CD4-positive, alpha-beta T cell treated with Interleukin-15 for 1 hour (primary cell): ENCODE measurements at places on chromosomes 5 and 9.

GRCh38 chr9:82498541-82499317 is 510.2 kb downstream of the SPATA31D1 start:
- no peak for DNase-seq

- DNase-seq = no peak
Measured at GRCh38 chr5:154236536-154237375, 46.2 kb downstream of the GALNT10 start.

GRCh38 chr9:136551401-136552116 is 5.7 kb upstream of the NOTCH1 start:
- no peak for DNase-seq

DNA sequence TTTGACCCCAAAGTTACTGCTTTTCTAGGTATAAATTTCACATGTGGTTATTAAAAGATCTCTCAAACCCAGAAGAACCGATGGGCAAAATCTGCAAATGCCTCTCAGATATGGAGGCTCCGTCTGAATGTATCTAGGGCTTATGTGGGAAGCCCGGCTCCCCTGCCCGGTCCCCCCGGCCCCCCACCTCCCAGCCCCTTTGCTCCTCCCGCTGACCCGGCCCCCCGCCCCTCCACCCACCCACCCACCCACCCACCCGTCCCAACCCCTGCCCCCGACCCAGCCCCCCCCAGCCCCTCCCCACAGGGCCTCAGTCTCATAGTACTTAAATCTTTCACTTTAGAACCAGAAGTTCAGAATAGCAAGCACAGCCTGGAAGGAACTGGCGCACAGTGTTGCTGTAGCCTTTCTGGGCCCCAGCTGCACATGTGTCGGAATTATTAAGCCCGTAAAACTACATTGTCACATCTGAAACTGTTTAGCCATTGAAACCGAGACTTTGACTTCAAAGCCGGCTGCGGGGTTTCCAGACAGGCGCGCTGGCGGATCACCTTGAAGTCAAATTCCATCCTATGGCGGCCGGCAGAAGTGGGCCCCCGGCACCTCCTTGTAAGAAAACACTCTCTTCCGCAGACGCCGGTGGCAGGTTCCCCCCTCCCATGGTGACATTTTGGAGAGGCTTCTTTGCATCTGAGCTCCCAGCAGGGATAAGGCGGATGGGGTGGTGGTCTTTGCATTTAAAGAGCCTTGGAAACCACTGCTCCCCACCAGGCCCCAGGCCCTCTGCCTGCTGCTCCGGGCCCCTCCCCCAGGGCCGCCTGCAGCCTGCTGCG is 12.8 kb downstream of the NKD2 start:
- DNase-seq = no peak
